Psoas muscle (tissue), 8 donors: ENCODE measurements at places on chromosomes 4 and X. TPM values are rescaled to one million over a fixed set of nuclear protein-coding genes. Genes with fewer than 3 reads are reported as not detected.

- no peak for DNase-seq
Observed at GRCh38 chr4:16794816-16795445, 103.5 kb downstream of the LDB2 start.

DNA sequence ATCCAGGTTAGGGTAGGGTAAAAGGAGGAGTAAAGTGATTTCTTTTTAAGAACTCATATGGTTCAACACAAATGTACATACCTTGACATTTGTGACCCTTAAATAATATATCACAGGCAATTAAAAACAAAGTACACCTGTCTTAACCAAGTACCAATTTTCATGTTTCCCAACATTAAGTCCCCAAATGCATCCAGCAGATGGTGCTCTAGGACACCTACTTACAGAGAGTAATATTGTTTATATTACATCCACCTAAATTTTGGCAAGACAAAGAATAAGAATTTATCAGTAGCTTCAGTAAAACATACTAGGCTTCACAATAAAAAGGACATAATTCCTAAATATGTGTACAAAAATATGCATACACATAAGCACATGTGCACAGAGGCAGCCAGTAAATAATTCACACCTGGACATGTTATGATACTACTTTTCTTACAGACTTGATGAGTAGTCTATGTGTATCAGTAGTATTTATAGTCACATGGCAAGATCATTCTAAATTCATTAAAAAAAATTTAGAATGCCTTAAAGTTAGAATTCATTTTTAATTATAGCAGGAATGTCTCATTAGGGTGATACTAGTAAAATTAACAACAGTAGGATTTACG is 219.7 kb downstream of the DCLK2 start:
- no peak for DNase-seq

The TECRL gene
- 58.8 TPM for total RNA-seq

DNA sequence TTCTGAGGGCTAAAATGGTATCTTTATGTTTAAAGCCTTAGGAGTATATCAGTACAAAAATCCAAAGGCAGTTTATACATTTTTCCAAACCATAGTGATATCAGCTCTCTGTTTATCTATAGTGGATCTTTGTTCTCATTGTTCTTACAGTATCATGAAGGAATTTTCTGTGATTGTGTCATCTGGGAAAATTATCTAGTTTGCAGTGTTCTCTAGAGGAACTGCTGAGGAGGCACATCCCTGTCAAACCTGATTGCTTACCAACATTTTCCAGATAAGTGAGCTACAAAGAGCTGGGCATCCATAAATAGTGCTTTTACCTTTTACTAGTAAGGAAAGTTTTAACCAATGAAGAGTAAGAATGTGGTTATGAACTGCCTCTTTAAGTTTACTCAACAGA is 44.9 kb upstream of the SLC25A31 start:
- DNase-seq: no peak

- no peak for DNase-seq
Observed at GRCh38 chr4:79563219-79563618, 155.2 kb upstream of the GK2 start.

The ZCCHC18 gene
- total RNA-seq: 0.13 TPM

- DNase-seq: no peak
Observed at GRCh38 chr4:2151544-2151943, 90.4 kb downstream of the HAUS3 start.

GRCh38 chr4:172547724-172548123 is 620.9 kb upstream of the GALNT7 start:
- DNase-seq: no peak

GRCh38 chrX:148333989-148334388 is 166.4 kb upstream of the AFF2 start:
- no peak for DNase-seq

The INTU gene
- 2.4 TPM for total RNA-seq

GRCh38 chr4:11720292-11720691 is 291.6 kb upstream of the HS3ST1 start:
- DNase-seq: no peak

DNA sequence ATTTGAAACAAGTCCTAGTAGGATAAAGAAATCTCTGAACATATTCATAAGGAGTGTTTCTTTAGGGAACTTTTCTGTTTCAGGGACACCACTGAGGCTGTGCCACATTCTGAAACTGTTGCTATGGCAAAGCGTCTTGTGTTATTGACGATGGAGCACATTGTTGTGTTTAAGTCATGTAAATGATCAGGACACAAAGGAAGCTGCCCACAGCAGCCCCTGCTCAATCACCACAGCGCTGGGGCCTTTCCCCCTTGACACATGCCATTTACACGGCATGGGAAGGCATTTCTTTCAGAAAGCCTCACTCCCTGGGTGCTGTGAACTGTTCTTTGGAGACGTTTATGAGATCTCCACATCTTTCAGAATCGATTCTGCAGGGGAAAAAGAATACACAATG is 39.8 kb upstream of the MID1 start:
- DNase-seq: no peak

The HPGDS gene
- total RNA-seq: 0.79 TPM

DNA sequence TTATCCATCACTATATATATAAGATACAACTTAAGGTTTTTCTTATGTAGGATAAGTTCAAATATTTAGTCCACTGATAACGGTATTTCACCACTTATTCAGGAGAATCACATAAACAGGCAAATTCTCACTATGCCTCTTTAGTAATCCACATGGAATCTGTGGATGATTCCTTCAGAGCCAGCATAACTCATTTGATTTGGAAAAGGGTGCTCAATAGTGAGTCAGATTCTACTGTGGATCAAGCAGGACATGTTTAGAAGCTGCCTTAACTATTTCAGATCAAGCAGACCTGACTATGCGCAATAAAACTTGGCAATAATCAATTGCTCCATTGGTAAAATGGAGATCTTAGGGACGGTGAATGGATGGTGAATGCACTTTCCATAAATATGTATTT is 184.1 kb downstream of the CBR4 start:
- no peak for DNase-seq

- DNase-seq: no peak
Observed at GRCh38 chr4:150056569-150056968, 21.7 kb upstream of the DCLK2 start.

The TCEAL6 gene
- total RNA-seq: not detected

DNA sequence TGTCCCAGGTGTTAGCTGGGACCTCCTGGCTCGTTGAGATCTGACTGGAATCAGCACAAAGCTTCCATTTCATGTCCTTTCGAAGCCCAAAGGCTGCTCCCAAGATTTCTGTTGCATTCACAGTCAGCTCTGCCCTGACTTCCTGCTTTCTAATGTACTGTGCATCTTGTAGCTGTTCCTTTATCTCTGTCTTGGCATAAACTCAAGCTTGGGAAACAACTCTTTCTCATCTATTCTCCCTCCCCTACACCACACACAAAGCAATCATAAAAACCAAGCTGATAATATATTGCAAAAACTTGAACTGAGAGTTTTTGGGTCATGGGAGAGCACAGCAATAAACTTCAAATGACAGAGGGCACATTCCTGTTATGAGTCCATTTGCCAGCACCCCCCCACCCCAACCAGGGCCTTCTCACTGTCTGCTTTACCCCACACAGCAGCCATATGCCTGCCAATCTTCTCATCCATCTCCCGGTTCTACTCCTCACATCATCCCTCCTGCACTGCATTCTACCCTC is 76.3 kb downstream of the SYNPO2 start:
- DNase-seq: no peak
